ENCODE measurements at places on chromosomes 1 and 21.

- H3K27ac ChIP-seq = no peak overlapping the region
- no peak for DNase-seq
- H3K4me1 ChIP-seq = no peaks in the 10 kb centered on the region
- no peaks in the 10 kb centered on the region for H3K27me3 ChIP-seq
- no peak overlapping the region for H3K4me3 ChIP-seq
These were observed 12.4 kb downstream of the CDA start for GRCh38 chr1:20601129-20601825.

GRCh38 chr1:112767646-112768045 lies 52.5 kb upstream of the PPM1J start:
- no peaks in the 10 kb centered on the region for H3K27me3 ChIP-seq
- no peak overlapping the region for H3K27ac ChIP-seq
- H3K4me3 ChIP-seq = no peak overlapping the region
- DNase-seq = no peak

DNA sequence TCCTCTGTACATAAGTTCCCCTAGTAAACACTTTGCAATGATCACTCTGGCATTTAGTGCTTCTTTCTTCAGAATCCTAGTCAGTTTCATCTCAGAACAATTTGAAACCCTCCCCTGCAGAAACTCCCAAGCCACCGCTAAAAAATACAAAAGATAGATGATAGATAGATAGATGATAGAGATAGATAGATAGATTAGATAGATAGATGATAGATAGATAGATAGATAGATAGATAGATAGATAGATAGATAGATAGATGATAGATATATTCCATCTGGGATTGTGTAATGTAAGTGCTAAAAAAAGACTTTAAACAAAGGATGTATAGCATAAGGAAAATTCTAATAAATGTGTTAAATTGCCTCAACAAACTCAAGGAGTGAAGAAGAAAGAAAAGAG lies 212.6 kb upstream of the POGK start:
- H3K4me1 ChIP-seq = no peaks in the 10 kb centered on the region
- no peak overlapping the region for H3K4me3 ChIP-seq
- H3K27ac ChIP-seq = no peak overlapping the region
- H3K36me3 ChIP-seq = no peaks in the 10 kb centered on the region

- no peaks in the 10 kb centered on the region for H3K36me3 ChIP-seq
- no peak overlapping the region for H3K27ac ChIP-seq
- no peak overlapping the region for H3K4me3 ChIP-seq
These were observed 1.4 kb upstream of the EPHB2 start for GRCh38 chr1:22709227-22709626.

DNA sequence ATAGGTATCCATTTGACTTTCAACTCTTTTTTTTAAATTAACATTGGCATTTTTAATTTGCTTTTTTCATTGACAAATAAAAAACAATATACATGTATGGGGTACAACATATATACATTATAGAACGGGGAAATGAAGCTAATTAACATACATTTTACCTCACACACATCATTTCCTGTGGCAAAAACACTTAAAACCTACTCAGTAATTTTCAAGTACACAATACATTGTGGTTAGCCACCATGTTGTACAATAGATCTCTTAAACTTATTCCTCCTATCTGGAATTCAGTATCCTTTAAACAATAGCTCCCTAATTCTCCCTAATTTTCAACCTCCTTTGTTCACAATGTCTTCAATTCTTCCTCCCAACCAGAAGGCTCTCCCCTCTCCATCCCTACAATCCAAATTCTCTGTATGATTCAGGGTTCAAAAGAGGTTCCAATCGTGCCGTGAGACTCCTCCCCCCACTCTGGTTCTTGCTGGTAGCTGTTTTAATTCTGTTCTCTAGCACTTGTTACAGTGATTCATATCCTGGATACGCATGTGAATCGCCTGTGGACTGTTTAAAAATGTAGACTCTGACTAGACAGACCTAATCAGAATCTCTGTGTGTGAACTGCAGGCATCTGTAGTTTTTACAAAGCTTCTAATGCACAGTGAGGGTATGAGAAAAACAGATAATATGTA lies 87.6 kb upstream of the DUSP10 start:
- H3K36me3 ChIP-seq = no peaks in the 10 kb centered on the region
- DNase-seq = no peak
- no peak overlapping the region for H3K27ac ChIP-seq
- H3K4me1 ChIP-seq = no peaks in the 10 kb centered on the region
- H3K27me3 ChIP-seq = no peaks in the 10 kb centered on the region
- no peak overlapping the region for H3K4me3 ChIP-seq

- H3K36me3 ChIP-seq = no peaks in the 10 kb centered on the region
- DNase-seq = no peak
- no peaks in the 10 kb centered on the region for H3K4me1 ChIP-seq
- H3K27ac ChIP-seq = no peak overlapping the region
These were observed 116.1 kb downstream of the SPATA17 start for GRCh38 chr1:217747156-217747769.

DNA sequence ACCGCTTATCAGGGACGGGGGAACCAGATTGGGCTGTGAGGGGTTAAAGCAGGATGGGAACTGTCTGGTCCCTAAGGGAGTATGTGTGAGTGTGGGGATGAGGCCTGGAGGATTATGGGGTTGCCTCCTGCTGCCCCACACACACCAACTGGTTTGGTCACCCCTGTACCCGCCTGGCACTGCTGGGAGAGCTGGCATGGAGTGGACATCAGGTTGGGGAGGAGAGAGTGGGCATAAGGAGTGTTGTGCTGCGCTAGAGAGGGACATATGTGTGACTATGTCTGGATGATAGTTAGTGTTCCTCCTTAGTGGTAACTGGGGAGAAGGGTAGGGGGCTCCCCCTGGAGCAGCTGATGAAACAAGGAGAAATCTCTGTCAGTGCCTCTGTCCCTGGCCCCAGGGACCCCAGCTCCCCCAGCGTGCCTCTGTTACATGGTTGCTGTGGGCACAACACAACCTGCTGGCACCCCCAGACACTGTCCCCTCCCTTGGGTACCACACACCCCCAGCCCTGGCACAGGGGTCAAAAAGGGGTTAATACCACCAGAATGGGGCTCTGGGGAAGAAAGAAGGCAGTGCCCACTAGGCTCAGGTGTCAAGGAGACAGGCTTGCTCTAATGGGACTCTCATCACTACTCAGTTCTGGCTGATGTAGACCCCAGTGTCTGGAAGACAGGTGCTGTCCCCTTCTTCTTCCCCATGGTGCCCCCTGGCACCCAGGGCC lies 1.9 kb downstream of the ZBTB7B start:
- no peak for DNase-seq
- peak overlapping the region; percentile 93 for H3K27ac ChIP-seq
- peaks cover 19% of the 10 kb centered on the region for H3K4me1 ChIP-seq
- H3K27me3 ChIP-seq = no peaks in the 10 kb centered on the region

- no peak overlapping the region for H3K27ac ChIP-seq
- no peaks in the 10 kb centered on the region for H3K4me1 ChIP-seq
- no peak overlapping the region for H3K4me3 ChIP-seq
These were observed 9.3 kb downstream of the SRRM1 start for GRCh38 chr1:24652382-24652781.

DNA sequence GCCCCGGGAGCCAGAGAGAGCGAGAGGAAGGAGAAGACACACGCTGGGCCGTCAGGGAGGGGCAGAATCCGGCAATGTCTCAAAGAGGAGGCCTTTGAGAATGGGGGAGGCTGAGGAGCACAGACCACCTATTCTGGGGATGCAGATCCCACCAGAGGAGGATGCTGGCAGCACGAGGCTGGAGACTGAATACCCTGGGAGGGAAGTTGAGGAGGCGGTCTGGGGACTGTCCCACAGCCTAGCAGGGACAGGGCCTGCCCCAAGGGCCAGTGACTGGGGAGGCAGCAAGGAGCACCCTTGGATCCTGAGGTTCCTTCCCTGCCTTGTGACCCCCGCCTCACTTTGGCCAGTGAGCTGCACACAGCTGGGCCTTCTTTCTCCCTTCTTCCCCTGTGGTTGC lies 49.2 kb downstream of the SLC37A1 start:
- no peaks in the 10 kb centered on the region for H3K27me3 ChIP-seq
- H3K27ac ChIP-seq = no peak overlapping the region
- H3K4me1 ChIP-seq = no peaks in the 10 kb centered on the region
- H3K36me3 ChIP-seq = no peaks in the 10 kb centered on the region

DNA sequence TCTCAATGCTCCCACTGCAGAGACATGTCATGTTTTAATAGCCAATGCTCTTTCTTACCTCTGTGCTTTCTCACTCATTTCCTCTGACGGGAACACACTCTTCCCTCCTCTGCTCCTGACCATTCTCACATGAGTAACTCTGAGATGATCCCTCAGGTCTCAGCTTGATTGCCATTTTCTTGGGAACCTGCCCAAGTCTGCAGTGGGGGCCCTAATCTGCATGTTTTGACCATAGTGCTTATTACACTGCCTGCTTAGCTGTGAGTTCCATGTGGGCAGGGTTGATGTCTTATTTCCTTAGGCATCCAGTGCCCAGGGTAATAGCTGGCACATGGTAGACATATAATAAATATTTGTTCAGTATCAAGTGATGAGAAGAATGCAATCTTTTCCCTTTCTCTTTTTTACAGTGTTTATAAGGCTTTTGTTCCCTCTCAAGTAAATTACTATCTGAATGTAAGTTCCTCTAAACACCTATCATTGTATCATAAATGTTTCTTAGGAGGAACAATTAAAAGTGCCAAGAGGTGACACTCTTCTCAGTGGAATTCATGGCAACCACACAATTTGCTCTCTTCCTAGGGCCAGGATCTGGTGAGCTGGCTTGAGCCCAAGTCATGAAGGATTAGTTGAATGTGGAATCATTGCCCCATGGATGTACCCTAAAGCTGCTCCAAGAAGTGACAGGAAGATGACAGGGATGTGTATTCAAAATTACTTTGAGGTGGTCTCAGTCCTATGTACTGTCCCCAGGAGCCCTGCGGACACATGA lies 485.4 kb upstream of the USP24 start:
- no peak overlapping the region for H3K4me3 ChIP-seq
- H3K4me1 ChIP-seq = peaks cover 2% of the 10 kb centered on the region
- no peaks in the 10 kb centered on the region for H3K27me3 ChIP-seq
- H3K27ac ChIP-seq = no peak overlapping the region
- no peak for DNase-seq

GRCh38 chr1:81032374-81032773 lies 768.4 kb upstream of the ADGRL2 start:
- H3K4me3 ChIP-seq = no peak overlapping the region
- DNase-seq = no peak
- H3K27me3 ChIP-seq = no peaks in the 10 kb centered on the region
- H3K4me1 ChIP-seq = no peaks in the 10 kb centered on the region

- DNase-seq = peak; percentile 52
- H3K27ac ChIP-seq = peak overlapping the region; percentile 87
- no peak overlapping the region for H3K4me3 ChIP-seq
- H3K36me3 ChIP-seq = no peaks in the 10 kb centered on the region
- no peaks in the 10 kb centered on the region for H3K27me3 ChIP-seq
- peaks cover 8% of the 10 kb centered on the region for H3K4me1 ChIP-seq
These were observed 26.4 kb downstream of the PLXNA2 start for GRCh38 chr1:208217781-208218180.

GRCh38 chr1:172699111-172699510 lies 40.2 kb downstream of the FASLG start:
- no peaks in the 10 kb centered on the region for H3K27me3 ChIP-seq
- no peak overlapping the region for H3K27ac ChIP-seq
- no peaks in the 10 kb centered on the region for H3K36me3 ChIP-seq
- DNase-seq = no peak

- DNase-seq = no peak
- H3K36me3 ChIP-seq = no peaks in the 10 kb centered on the region
- H3K27me3 ChIP-seq = no peaks in the 10 kb centered on the region
- H3K4me3 ChIP-seq = no peak overlapping the region
- no peak overlapping the region for H3K27ac ChIP-seq
These were observed 49.8 kb upstream of the PAX7 start for GRCh38 chr1:18580691-18581419.

- no peaks in the 10 kb centered on the region for H3K36me3 ChIP-seq
- no peak for DNase-seq
- no peak overlapping the region for H3K4me3 ChIP-seq
- no peak overlapping the region for H3K27ac ChIP-seq
These were observed 298.8 kb downstream of the KIF26B start for GRCh38 chr1:245453541-245453940.

GRCh38 chr1:114737314-114737849 lies 20.4 kb downstream of the CSDE1 start:
- no peak overlapping the region for H3K4me3 ChIP-seq
- no peak for DNase-seq
- H3K4me1 ChIP-seq = no peaks in the 10 kb centered on the region
- no peak overlapping the region for H3K27ac ChIP-seq
- no peaks in the 10 kb centered on the region for H3K27me3 ChIP-seq

DNA sequence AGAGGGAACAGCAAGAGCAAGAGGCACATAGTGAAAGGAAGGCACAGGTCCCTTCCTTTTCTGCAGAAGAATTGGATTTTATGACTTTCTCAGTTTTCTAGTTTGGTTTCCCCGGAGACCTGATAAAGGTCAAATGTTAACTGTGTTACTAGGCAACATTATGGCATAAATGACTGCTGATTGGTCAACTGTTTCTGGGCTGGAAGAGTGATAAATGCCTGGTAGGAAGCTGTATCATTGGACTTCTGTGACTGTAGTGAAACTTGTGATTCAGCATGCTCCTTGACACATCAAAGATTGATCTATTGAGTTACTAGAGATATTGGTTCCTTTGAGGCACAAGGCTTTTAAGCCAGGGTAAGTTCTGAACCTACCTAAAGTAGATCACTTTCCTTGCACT lies 55.7 kb downstream of the LRRC8C start:
- no peaks in the 10 kb centered on the region for H3K27me3 ChIP-seq
- H3K27ac ChIP-seq = no peak overlapping the region
- H3K36me3 ChIP-seq = no peaks in the 10 kb centered on the region

- H3K36me3 ChIP-seq = no peaks in the 10 kb centered on the region
- no peak for DNase-seq
- H3K27me3 ChIP-seq = no peaks in the 10 kb centered on the region
- peaks cover 5% of the 10 kb centered on the region for H3K4me1 ChIP-seq
These were observed 10.0 kb upstream of the OLIG2 start for GRCh38 chr21:33015756-33016155.

- H3K4me3 ChIP-seq = no peak overlapping the region
- H3K4me1 ChIP-seq = no peaks in the 10 kb centered on the region
- no peak for DNase-seq
- H3K36me3 ChIP-seq = no peaks in the 10 kb centered on the region
- H3K27ac ChIP-seq = no peak overlapping the region
These were observed 256.7 kb upstream of the CACYBP start for GRCh38 chr1:174742805-174743653.

- H3K27me3 ChIP-seq = no peaks in the 10 kb centered on the region
- H3K4me1 ChIP-seq = peaks cover 12% of the 10 kb centered on the region
- H3K27ac ChIP-seq = no peak overlapping the region
These were observed 8.5 kb downstream of the GPBP1L1 start for GRCh38 chr1:45677751-45678245.

Data from uterus (tissue), 4 donors.